ENCODE measurements at places on chromosomes 13 and 19.
A peak's percentile ranks its signal among the peaks of the same experiment; 100 is the strongest.

GRCh38 chr13:110126391-110126961 is 180.5 kb downstream of the COL4A1 start:
- DNase-seq: peak; percentile 22

DNA sequence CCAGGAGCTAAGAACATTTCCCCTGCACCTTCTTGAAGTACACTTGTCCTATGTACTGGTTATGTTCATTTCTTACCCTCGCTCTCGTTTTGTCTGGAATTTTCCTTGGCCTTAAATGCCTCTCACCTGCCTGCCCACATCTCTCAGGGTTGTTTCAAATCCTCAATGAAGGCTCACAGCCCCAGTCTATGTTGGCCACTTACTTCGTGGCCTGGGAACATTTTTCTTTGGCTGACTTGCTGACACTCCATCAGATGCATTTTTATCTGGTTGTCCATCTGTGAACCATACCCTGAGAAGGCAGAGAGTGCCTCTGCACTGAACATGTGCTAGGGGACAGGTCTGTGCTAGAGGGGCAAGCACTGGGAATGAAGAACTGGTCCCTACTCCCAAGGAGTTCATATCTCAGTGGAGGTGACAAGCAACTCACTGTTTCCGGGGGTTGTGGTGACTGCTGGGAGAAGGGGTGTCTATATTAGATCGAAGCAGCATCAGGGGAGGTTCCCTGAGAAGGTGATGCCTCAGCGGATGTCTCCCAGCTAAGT is 53.6 kb downstream of the USPL1 start:
- DNase-seq: no peak

DNA sequence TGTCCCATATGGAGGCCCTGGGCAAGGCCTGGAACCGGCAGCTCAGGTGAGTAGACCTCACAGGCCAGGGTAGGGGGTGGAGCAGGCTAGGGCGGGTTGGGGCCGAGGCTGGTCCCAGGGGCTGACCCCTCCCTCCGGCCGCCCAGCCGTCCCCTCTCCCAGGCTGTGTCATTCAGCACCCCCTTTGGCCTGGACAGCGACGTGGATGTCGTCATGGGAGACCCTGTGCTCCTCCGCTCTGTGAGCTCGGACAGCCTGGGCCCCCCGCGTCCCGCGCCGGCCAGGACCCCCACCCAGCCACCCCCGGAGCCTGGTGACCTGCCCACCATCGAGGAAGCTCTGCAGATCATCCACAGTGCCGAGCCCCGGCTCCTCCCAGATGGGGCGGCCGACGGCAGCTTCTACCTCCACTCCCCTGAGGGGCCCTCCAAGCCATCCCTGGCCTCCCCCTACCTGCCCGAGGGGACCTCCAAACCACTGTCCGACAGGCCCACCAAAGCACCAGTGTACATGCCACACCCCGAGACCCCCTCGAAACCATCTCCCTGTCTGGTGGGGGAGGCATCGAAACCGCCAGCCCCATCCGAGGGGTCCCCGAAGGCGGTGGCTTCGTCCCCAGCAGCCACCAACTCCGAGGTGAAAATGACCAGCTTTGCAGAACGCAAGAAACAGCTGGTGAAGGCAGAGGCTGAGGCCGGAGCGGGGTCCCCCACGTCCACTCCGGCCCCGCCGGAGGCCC is 16.0 kb downstream of the CAMSAP3 start:
- DNase-seq: no peak

- DNase-seq: no peak
These were observed 45.1 kb downstream of the DCLK1 start for GRCh38 chr13:36086117-36086516.

DNA sequence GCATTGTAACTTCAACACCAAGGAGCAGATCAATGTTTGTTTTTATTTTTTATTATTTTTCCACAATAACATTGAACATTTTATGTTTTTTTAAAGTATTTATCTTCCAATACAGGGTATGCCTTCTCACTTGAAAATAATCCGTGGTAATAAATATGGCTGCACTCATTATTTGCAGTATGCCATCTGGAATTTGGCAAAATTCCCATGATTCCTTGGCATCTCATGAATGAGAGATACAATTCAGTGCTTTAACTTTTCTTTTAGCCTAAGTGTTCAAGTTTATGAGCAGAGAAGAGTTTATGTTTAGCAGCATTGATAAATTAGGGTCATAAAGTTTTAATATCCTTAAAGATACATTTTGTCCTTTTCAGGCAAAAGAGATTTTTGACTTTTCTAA is 1109.6 kb upstream of the ATXN8OS start:
- DNase-seq: no peak

DNA sequence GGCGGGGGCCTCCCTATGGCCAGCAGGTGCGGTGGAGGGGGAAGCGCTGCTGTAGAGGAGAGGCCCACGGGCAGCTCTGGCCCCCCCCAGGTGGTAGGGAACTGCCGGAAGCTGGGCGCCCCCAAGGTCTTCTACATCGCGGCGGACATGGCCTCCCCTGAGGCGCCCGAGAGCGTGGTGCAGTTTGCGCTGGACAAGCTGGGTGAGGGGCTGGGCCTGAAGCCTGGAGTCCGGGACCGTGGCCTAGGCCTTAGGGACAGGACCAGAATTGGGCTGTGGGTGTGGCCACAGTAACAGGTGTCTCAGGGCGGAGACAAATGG is 3.8 kb upstream of the RPL36 start:
- no peak for DNase-seq

- no peak for DNase-seq
These were observed 506.3 kb downstream of the UQCRFS1 start for GRCh38 chr19:28706693-28707092.

GRCh38 chr13:101013245-101013644 is 338.6 kb upstream of the TMTC4 start:
- DNase-seq: peak; percentile 3

GRCh38 chr19:835210-835810 is 5.5 kb upstream of the PRTN3 start:
- DNase-seq: no peak

DNA sequence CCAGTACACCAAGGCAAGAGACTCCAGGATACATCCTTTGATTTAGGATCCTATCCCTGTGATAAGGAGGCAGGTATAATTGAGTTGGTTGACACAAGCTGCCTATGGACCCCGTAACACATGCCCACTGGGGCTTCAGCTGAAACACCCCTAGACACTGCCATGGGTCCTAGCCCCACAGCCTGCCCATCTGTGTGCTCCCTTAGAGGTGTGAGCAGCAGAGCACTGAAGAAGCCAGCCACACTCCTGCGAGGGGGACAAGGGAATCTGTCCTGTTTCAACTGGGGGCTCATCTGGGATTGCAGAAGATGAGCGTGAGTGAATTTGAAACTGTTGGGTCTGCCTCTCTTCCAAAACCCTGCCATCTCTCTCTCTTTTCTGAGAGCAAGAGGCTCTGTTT is 385.9 kb upstream of the SLITRK6 start:
- DNase-seq: no peak

DNA sequence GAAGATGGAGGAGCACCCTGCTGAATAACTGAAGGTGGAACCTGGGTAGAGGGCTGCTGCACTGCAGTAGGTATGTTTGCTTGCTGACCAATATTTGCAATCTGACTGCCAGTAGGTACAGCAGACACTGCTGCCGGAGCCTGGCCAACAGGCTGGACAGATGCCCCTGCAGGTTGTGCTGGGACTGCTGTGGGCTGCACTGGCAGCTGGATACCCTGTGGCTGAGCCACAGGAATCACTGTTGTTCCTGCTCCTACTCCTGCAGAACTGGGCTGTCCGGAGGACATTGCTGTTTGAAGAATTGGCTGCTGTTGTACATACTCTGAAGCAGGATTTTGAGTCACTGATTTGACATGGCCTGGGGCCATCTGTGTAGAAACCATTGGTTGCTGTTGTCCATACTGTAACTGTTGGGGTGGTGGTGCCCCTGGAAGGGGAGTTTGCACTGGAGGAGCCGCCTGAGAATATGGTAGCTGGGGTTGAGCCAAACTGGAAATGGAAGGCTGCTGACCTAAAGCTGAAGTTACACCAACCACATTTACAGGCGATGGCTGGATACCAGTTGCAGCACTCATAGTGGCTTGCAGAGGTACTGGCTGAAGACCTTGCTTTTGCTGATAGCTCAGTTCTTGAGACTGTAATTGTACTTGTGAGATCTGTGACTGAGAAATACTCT is 2.2 kb downstream of the TSC22D1 start:
- peak; percentile 26 for DNase-seq

- DNase-seq: no peak
These were observed 15.0 kb upstream of the CLN5 start for GRCh38 chr13:76976929-76977328.

- DNase-seq: no peak
These were observed 383.4 kb downstream of the ZNF536 start for GRCh38 chr19:30755581-30755980.

DNA sequence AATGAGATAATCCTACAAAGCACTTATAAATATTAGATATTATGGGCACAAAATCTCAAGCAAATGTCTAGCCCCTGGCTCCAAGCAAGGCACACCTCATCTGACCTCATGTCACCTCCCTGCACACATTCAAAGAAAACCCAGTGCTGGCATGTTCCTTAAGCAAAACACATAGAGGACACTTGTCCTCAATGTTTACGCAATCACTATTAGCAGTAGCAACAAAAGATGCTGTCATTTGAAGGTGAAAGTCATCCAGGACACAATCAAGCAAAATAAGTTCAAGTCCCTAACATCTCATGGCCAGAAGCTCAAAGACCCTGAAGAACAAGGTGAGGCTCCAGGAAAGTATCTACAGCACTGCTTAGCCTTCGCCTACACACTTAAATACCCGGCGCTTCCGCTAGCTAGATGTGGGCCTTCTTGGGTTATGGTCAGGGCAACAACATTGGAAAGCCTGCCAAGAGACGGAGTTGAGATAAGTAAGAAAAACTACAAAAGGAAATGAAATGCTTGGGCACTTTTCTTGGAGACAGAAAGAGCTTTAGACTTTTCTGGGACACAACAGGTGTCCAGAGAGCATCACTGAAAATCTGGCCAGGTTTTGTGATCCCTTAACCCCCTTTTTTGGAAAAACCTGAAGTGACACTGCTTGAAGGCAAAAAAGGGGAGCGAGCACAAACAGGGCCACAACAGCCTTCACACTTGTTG is 85.7 kb downstream of the FOXO1 start:
- DNase-seq: no peak

- no peak for DNase-seq
These were observed 550 bp downstream of the ZNF383 start for GRCh38 chr19:37218592-37218935.

GRCh38 chr13:75402787-75403186 is 79.2 kb downstream of the TBC1D4 start:
- DNase-seq: no peak

- DNase-seq: peak; percentile 94
These were observed 31.3 kb downstream of the TINCR start for GRCh38 chr19:5536337-5536894.

DNA sequence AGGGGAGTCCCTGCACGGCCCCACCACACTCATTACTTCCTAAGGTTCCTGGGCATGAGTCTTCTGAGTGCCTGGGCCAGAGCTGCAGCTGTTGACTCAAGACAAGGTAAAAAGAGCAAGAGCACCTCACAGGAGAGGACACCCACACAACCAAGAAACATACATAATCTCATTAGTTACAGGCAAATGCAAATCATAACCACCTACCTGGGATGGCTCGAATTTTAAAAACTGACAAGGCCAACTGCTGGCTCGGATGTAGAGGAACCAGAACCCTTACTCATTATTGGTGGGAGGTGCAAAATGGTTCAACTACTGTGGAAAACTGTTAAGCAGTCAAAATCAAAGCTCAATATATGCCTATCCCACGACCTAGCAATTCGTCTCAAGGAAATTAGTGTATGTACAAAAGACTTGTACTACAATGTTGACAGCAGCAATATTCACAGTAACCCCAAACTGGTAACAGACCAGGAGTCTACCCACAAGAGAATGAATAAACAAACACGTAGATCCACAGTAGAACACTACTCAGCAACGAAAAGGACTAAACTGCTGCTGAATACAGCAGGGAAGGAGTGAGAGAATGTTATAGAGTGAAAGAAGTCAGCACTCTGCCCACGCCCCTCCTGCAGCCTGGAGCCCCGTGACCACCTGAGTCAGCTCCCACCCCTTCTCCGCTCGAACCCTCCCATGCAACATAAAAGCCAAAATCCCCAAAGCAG is 15.8 kb downstream of the AKT2 start:
- DNase-seq: no peak

DNA sequence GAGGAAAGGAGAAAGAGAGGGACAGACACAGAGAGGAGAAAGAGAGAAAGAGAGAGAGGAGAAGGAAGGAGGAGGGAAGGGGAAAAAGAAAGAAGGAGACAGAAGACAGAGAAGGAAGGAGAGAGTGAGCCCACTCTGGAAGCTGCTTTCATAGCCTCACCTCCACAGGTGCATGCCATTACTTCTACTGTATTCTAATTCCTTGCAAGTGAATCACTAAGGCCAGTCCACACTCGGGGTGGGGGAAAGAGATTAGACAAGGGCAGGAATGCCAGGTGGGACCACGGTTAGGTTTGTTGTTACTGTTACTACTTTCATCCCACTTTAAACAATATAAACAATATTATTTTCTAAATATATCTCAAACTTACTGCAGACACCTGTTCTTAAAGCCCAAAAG is 684.5 kb upstream of the ARGLU1 start:
- no peak for DNase-seq

GRCh38 chr19:49918089-49918488 is 10.9 kb upstream of the ATF5 start:
- DNase-seq: no peak

DNA sequence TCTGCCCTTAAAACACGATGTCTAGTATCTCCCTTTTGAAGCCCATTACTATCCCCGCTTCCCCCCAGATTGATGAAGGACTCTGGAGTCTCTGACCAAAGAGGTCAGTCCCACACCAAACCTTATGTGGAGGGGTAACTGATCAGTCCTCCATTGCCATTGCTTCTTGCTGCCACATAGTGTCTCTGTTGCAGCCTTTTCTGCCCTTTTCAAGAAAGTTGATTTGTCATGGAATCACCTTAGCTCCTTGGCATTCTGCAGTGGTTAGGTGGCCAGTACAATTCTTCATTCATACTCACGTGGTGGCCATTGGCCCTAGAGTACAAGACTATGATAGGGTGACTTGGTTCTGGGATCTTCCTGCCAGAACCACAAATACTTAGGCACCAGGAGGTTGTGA is 8.4 kb upstream of the HTR2A start:
- no peak for DNase-seq

GRCh38 chr13:101627556-101627943 is 175.1 kb downstream of the ITGBL1 start:
- no peak for DNase-seq
